ENCODE measurements at places on chromosomes 7 and 10.

DNA sequence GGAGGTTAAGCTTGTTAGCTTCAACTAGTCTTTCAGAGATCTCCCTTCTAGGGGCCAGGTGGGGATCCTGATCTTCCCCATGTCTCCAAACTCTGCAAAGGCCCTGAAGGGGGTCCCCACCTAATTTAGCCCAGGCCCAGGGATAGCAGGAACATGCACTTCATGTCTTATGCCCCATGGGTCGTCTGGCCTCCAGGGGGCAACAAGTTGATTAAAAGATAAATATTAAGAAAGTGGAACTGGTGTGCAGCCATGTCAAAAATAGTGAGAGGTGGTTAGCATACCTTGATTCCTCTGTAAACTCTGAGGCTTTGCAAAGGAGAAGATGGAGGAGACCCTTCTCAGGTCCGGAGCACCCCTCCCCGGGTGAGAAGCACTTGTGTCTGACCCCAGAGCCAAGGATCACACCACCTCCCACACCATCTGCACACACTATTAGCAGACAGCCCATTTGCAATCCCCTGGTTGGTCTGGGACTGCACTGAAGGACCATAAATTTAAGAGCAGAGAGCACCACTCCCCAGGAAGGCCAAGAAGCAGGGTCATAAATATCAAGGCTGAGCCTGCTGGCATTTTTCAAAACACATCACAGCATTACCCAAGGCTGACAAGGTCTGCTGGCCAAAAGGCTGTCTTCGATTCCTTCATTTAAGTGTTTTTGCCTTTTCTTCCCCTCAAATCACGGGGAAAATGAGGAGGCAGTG, 44.2 kb upstream of the LRRC18 start:
- DNase-seq, result no peak

GRCh38 chr7:56074371-56074791, 10.3 kb downstream of the SUMF2 start:
- peak; percentile 72 for DNase-seq

DNA sequence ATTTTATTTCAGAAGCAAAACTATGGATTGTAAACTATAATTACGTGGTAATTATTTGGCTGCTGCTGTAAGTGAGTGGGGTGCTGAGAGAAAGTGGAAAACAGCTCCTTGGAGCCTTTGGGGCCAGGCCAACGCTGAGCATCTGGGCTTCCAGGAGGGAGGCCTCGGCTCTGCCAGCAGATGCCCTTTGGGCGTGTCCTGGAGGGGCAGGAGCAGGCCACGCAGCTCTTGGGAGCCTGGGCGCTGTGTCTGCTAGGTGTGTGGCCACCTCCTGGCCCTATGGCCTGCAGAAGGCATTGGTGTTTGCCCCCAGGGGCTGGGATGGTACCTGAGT, 423.3 kb downstream of the GLRX3 start:
- no peak for DNase-seq

DNA sequence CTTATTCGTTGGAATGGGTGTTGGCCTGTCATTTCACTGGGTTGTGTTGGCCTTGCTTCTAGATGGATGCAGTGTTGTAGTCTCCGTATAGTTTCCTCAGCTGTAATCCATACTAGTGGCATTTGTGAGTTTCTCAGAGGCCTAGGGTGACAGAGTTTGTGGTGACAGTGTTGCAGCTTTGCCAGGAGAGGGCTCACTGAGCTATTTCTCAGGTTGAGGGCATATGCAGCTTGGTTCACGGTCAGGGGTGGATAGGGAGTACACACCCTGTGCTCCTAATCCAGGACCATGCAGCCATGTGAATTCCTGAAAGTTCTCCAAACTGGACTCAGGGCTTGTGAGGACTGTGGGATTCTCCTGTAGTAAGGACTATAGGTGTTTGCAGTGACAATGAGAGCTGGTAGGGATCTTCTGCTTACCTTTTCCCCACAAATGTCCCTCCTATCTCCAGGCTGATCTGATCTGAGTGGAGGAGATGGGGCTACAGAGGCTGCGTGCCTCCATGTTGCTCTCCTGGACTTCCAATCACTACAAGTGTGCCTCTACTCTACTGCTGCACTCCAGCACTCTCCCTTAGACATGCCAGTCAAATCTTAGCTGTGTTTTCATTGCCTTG, 229.0 kb downstream of the STK31 start:
- DNase-seq, result no peak

GRCh38 chr10:32073659-32074058, 17.4 kb upstream of the KIF5B start:
- DNase-seq, result no peak
